ENCODE measurements at places on chromosomes 2 and 18.
A peak's percentile ranks its signal among the peaks of the same experiment; 100 is the strongest.

- no peak for DNase-seq
Observed at GRCh38 chr2:179250095-179250494, 14.5 kb downstream of the SESTD1 start.

DNA sequence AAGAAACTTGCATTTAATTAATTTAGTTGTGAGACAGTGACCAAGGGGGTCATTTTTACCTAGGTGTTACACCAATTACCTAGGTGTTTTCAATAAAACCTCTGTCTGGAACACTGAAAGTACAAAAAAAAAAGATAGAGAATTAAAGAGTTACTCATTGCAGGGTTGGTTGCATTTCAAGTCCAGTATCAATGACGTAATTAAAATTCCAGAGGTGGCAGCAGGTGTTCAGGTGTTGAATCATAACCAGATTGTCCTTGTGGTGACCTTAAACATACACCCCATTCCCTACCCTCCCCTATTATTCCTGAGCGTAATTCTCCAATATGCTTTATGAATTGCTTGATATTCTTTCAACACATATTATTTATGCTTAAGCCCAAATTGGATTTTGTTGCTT lies 352.0 kb upstream of the SLC8A1 start:
- DNase-seq, result no peak

GRCh38 chr2:200297989-200298388 lies 8.5 kb upstream of the SPATS2L start:
- DNase-seq, result no peak

DNA sequence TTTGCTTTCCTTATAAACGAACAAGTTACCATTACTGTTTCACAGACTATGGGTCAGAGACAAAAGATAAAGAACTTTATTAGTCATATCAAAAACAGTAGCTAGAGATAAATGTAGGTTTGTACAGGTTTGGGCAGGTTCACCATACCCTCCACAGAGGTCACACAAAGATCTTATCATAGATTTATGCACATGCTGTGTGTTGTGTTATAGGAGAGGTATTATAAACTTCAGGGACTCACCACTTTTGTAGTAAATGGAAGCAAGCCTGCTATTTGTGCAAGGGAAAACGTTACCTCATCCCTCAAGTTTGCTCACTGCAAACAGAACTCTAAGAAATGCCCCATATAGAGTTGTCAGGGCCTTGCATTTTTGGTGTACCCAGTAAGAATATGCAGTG lies 584.5 kb upstream of the LRRTM1 start:
- no peak for DNase-seq

DNA sequence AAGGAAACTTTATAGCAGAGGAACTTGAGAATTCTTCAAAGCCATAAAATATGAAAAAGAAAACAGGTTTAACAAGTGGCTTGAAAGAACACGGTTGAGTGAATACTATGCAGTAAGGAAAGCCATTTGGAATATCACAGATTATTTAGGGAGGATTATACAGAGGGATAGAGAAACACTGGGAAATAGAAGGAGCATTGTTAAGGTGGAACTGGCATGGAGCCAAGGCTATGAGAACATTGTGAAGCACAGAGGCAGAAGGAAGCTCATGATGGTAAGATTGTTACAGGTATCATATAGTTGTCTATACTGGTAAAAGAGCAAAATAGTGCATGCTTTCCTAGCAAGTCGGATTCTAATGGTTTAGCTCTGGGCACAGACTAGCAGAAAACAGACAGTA lies 87.1 kb downstream of the SS18 start:
- DNase-seq, result no peak

DNA sequence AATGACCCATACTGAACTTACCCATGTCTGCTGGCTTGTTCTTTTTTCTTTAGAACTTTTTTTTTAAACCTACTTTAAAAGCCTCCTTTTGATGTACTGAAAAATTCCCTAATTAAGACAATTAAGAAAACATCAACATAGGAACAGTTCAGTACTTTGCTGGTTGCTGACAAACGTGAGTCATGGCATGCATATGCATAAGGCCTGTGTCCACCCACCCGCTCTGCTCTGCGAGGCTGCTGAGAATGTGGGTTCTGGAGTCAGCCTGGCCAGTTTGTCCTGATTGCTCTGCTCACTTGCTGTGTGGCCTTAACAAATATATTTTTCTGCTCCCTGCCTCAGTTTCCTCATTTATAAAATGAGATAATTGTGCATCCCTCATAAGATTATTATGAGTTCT lies 27.3 kb downstream of the LAMA3 start:
- no peak for DNase-seq

- DNase-seq, result no peak
Observed at GRCh38 chr2:111706481-111707001, 177.5 kb downstream of the ANAPC1 start.

DNA sequence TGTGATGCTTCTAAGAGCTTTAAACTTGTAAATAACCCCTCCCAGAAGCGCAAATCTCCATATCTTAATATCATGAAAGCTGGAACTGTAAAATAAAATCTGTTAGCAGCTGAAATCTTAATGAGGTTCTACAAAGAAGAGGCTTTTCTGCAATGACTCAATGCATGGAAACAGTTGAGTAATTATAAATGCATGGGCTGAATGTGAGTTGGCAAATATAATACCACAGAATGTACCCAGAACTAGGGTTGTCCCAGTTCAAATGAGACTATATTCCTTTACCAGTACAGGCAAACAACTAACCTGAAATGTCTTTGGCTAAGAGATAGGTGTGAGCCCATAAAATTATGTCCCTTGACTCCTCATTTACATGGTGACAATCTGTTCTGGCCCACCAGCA lies 52.9 kb downstream of the SATB2 start:
- no peak for DNase-seq

DNA sequence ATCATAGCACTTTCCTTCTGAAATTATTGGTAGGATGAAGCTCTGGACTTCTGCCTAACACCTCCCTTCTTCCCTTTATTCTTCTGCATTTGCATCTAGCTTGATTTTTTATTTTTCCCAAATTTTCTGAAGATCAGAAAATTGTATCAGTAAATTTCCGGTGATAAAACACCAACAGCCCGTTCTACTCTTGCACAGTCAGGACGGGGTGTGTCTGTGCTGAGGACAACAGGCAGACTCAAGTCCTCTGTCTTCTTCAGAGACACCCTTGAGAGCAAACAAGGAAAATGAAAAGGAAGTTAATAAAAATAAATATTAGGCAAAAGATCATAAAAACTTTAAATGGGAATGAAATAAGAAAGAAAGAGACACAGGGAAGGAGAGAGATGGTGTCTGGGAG lies 120.7 kb downstream of the ARL4C start:
- DNase-seq, result no peak

DNA sequence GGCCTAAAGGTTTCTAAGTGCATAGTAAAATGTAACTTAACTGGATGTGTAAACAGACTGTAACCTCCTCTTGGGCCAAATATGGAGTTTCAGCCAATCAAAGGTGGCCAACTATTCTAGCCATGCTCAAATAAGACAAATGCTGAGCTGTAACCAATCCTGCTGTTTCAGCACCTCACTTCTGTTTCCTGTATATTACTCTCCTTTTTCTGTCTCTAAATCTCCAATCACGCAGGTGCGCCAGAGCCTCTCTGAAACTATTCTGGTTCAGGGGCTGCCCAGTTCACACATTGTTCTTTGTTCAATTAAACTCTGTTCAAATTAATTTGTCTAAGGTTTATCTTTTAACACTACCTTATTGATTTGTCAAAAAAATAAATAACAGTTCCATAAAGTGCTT lies 532.7 kb upstream of the DCC start:
- no peak for DNase-seq

- no peak for DNase-seq
Observed at GRCh38 chr2:46535360-46535759, 56.0 kb downstream of the TMEM247 start.

- no peak for DNase-seq
Observed at GRCh38 chr2:9824956-9825720, 18.1 kb upstream of the TAF1B start.

- DNase-seq, result no peak
Observed at GRCh38 chr18:58911766-58912165, 47.1 kb downstream of the ZNF532 start.

GRCh38 chr2:31401580-31401979 lies 13.0 kb downstream of the XDH start:
- DNase-seq, result no peak

GRCh38 chr2:4174796-4175195 lies 471.4 kb downstream of the DCDC2C start:
- DNase-seq, result no peak

GRCh38 chr2:176140513-176141317 lies 10.6 kb upstream of the HOXD4 start:
- DNase-seq, result peak; percentile 66

DNA sequence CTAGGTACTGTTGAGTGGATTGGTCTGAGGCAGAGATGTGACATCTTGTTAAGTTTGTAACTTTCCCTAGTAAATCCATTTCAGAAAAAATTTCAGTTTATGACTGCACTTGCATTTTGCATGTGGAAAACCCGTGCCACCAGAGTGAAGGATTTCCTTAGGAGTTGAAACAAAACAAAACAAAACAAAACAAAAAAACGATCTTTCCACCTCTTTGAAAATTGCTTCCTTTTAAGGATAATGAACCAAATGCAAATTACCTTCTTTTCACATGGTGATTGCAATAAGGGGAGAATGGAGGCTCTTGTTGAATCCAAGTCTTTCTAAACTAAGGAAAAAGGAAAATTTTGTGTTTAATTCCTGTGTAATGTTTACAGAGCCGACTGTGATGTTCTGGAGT lies 43.2 kb downstream of the PHLPP1 start:
- DNase-seq, result no peak

- DNase-seq, result no peak
Observed at GRCh38 chr2:165069151-165069550, 113.8 kb upstream of the SLC38A11 start.

DNA sequence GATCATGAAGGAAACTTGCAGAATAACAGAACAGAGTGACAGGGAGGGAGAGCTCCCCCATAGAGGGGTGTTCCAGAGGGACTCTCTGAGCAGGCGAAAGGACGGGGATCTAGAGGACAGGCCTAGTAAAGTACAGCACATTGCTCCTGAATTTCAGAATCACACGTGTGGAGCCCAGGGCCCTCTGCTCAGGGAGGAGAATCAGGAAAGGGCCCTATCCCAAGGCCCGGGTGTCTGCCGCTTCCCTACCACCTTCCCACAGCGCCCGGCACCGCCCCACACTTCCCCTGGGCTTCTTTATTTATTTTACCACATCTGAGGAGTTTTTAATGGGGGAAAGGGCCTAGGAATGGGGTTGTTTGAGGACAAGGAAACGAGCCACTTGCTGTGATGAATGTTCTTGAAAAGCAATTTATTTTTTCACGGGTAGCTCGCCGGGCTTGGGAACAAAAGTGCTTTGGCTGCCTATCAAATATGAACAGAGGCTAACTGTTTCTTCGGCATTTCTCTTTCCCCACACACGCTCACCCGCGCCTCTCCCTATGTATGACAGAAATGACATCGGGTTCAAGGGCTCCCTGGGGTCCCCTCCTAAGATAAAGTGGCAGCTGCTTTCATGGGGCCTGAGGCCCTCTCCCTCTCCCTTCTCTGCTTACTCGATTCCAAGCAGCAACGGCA lies 79.3 kb upstream of the GLI2 start:
- no peak for DNase-seq

GRCh38 chr18:11035814-11036495 lies 113.4 kb downstream of the PIEZO2 start:
- no peak for DNase-seq

- no peak for DNase-seq
Observed at GRCh38 chr18:59219672-59220163, at the start of gene GRP. Gene GRP, plus strand, starts transcription at chr18:59220158. Its CDS starts 108 bp downstream, at chr18:59220266.

DNA sequence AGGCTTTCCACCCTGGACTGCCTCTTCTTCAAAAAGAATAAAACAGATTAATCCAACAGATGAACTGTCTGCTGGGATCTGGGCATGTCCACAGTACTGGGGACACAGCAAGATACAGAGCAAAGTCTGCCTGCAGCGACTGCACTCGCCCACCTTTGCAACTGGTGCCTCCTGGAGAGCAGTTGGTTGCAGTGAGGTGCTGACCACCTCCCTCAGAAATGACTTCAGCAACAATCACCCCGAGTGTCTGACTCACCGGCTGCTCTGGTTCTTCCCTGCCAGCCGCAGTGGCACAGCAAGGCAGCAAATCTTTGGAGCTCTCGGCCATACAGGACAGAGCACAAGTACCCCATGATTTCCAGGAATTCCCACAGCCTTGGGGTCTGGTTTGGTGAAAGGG lies 179.7 kb downstream of the ANAPC1 start:
- DNase-seq, result no peak

GRCh38 chr2:45283764-45284620 lies 274.7 kb upstream of the SIX2 start:
- no peak for DNase-seq

GRCh38 chr2:192827735-192828134 lies 633.0 kb upstream of the TMEFF2 start:
- no peak for DNase-seq
